ENCODE measurements at places on chromosomes 3 and 15.

- no peak for DNase-seq
Measured at GRCh38 chr3:14506626-14507304, 33.4 kb downstream of the GRIP2 start.

DNA sequence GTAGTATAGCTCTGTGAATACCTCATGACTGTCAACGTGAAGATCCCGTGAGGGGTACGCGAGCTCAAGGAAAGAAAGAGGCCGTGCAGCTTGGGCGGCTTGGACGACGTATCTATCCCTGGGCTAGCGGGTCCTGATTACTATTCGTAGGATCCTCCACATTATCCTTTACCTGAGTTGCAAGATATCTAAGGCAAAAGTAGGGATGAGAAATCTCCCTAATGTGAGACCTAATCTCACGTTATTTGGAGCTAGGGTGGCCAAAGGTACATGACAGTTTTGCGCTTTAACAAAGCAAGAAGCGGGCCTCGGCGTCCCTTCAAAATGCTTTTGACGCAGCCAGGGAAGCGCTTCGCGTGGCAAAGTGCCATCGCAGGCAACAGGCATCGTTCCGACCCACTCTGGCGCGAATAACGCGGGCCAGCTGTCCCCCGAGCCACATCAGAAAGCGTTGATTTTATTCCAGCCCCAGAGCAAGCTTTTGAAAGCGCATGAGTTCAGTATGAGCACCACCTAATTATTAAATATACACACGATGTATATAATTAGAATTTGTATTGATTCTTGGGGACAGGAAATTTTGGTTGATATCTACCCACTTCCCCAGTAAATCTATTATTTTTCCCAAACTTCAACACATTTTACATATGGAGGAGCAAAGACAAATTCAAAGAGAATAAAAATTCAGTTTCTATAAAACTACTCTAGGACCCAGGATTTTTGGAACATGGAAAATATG lies 2.5 kb upstream of the EOMES start:
- DNase-seq, result peak; percentile 60

- DNase-seq, result no peak
Measured at GRCh38 chr15:48566668-48567067, 78.8 kb downstream of the FBN1 start.

DNA sequence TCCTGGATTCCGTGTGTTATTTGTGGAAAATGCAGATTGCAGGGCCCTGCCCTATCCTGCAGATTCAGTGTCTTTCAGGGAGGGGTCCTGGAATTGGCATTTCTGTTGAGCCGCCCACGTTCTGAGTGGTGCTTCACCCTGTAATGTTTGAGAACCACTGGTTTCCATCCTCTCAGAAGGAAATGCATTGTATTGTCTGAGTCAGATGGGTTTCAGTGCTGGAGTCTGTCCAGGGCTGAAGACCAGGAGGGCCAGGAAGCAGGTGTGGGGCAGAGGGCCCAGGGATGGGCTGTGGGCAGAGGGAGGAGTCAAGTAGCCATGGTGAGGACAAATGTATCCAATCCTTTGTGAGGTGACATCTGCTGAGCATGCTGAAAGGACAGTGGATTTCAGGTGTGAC lies 123.8 kb downstream of the SV2B start:
- no peak for DNase-seq

DNA sequence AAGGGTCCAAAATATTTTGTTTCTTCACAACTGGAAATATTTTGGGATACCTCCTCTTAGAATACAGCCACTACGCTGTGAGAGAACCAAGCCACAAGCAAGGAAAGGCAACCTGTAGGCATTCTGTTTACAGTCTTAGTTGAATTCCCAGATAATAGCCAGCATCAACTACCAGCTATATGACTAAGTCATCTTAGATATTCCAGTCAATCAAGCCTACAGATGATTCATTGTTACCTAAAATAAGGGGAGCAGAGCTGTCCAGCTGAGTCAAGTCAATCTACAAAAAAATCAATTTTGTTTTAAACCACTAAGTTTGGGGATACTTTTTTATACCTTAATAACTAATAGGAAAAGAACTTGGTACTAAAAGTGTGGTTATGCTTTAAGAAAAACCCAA lies 526.4 kb upstream of the DPPA4 start:
- no peak for DNase-seq

DNA sequence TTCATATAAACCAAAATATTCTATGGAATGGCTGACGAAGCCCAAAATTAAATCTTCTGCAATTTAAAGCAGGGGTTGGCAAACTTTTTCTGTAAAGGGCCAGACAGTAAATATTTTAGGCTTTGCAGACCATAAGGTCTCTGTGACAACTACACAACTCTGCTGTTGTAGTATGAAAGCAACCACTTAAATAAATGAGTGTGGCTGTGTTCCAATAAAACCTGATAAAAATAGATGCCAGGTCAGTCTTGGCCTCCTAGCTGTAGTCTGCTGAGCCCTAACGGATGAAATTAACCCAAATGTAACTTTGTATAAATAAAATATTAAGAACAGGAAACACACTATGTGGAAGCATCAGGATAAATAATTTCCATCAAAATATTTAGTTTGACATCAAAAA lies 104.2 kb downstream of the FBXL22 start:
- DNase-seq, result no peak

GRCh38 chr3:13798401-13798800 lies 81.5 kb downstream of the WNT7A start:
- DNase-seq, result no peak

- no peak for DNase-seq
Measured at GRCh38 chr3:38235466-38235865, 30.1 kb upstream of the SLC22A13 start.

DNA sequence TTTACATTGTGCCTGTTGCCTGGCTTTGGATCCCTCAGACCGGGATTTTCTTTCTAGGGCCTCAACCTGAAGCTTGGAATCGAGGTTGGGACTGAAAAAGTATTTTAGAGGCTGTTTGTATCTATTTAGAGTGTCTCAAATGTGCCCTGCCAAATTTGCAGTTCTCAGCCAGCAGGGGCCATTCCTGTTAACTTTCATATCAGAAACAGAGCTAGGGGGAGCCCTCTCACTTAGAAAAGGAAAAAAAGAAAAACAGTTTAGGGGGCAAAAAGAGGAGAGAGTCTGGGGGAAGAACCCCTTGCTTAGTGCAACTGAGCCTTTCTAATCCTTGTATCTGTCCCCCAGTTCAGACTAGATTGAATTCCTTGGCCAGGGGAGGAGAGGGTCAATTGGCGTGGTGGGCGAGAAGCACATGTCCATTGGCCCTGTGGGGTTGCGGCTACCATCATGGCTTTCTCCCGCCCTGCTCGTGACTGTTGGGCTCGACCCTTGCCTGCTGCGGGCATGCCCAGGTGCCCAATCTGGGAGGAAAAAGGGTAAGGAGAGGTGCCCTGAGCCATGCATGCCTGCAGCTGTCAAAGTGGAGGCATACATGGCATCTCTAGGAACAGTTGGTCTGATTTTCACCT lies 101.6 kb downstream of the CFAP44 start:
- DNase-seq, result peak; percentile 6

- no peak for DNase-seq
Measured at GRCh38 chr3:159937561-159938166, 51.0 kb upstream of the IL12A start.

- no peak for DNase-seq
Measured at GRCh38 chr3:46349484-46350261, 4.2 kb upstream of the CCR2 start.

- peak; percentile 7 for DNase-seq
Measured at GRCh38 chr3:113839551-113839950, 963 bp downstream of the GRAMD1C start.

DNA sequence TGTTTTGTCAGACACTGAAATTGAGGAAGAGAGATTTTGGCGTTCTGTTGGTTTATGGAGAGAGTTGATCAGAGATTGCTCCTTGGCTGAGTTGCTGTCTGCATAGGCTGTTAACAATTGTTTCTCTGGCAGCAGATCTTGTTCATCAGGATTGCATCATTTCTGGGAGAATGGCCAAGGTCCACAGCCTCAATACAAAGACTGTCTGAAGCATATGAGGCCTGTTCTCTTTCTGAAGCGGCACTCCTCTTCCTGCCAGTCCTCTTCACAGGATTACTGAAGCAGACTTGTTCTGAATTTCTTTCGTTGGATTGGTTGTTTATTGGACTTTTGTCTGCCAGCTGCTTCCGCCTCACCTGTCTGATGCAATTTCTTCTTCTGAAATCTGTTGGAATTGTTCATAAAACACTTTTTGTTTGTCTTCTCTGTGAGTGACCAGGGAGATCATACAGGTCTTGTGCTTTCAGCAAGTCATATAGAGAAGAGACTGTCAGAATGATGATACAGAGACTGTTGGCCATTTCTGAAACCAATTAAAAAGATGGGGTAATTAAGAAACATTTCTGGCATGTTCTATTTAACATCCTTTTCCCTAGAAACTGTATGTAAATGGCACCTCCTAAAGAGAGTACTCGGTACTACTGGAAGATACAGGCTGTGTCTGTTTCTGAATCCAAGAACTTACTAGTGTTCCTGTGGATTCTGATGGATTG lies 25.5 kb downstream of the SETD5 start:
- peak; percentile 59 for DNase-seq

DNA sequence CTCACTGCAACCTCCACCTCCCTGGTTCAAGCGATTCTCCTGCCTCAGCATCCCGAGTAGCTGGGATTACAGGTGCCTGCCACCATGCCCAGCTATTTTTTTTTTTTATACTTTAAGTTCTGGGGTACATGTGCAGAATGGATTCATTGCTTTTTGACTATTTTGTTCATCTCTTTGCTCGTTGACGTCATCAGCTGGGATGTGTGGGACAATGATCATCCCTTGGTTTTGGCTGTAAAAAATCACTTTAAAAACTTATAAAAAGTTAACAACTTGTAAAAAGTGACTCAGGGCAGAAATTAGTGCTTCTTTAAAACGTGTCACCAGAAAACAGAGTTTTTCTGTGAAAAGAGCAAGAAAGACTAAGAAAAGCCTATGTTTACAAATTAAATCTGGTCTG lies 37.8 kb downstream of the IGSF10 start:
- DNase-seq, result no peak

DNA sequence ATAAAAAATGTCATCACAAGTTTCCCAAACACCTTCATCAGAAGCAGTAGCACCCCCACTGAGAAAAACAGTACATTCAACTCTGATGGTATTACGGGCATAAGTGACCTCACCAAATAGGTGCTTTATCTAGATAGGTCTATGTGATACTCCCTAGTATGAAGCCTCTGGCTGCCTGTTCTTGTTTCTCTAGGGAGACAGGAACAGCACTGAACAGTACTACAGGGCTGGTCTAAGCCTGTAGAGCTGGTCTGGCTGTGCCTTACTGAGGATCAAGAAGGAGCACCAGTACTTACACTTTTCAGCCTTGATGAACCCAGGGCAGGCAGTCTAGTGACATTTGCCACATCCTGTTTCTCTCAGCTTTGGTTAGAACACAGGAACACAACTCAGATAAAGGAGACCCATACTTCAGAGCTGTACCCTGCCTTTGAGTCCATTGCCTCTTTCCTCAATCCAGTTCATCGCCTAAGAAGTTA lies 35.9 kb downstream of the OXNAD1 start:
- no peak for DNase-seq

GRCh38 chr3:13451301-13451673 lies 28.8 kb upstream of the HDAC11 start:
- DNase-seq, result no peak

DNA sequence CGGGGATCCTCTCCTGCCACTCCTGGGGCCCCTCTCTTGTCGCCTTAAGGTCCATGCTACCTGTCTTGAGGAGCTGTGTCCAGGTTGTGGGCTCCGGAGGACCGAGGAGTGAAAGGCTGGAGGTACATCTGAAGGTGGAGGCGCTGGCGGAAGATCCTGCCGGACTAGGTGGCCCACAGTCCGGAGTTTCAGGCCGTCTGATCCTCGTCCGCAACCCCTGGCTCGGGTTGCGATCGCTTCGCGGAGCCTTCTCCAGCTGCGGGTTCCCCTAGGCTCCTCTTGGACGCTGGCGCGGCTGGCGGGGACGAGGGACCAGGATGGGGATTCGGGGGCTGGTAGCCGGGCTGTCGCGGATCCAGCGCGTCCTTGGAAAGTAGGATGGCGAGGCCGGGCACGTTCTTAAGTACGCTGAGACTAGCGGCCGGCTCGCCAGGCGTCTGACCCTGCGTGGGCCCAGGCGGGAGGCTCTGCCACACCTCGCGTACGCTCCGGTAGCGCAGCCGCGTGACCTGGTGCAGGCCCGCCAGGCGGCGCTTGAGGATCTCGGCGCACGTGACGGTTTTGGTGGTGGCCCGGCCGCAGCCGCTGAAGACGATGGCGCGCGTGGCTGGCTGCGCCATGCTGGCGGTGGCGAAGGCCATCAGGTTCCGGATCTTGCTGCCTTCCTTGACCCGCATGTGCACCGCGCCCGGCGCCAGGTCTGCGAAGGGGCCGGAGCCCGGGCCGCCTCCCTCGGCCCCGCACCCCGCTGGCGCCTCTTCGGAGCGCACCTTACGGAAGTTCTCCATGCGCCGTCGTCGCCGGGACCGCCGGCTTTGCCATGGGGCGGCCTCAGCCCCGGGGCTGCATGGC lies 550 bp downstream of the RPP25 start:
- peak; percentile 86 for DNase-seq

GRCh38 chr3:59081071-59081470 lies 31.2 kb upstream of the CFAP20DC start:
- no peak for DNase-seq

GRCh38 chr3:35275768-35276167 lies 363.6 kb upstream of the ARPP21 start:
- DNase-seq, result no peak

DNA sequence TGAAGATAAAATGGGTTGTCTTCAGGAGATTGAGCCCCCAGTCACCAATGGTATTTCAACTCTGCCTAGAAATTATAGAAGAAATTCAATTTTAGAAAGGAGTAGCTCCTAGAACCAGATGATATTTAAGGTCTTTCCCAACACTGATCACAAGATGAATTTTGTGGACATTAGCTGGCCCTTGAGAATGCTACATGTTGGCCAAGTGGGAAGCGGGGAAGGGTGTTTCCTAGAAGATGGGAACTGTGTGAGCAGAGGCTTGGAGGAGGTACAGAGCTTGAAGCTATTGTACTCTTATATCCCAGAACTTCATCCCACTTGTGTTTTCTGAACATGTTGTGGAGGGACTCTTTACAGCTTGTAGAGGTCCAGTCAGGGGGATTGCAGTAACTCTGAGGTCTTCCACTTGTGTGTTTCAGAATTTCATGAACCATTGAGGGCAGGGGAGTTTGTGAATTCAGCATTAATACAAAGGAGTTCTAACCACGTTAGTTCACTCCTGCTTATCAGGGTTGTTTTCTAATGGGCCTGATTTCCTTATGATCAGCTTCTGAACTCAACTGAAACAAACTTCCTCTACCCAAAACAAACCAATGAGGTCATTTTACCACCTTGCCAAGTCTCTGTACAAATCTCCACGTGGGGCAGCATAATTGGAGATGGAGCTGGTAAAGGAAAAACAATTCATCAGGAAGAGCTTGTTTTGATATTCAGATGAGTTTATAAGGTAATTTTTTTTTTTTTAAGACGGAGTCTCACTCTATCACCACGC lies 152.6 kb upstream of the TPM1 start:
- no peak for DNase-seq

DNA sequence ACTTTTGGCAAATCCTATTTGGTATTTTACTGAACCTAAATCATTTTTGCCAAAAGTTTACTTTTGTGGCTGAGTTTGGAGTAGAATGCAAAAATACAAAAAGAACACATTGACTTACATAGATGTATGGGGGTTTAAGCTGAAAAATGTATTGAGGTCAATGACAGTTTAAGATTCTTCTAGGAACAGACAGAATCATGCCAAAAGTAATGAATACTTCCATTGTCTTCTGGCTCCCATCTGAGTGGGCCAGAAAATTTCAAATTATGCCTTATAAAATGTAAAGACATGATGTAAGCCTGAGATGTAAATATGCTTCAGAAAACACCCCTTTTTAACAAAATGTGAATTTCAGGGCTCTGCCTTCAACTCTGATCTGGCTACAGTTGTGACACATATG lies 375.1 kb upstream of the DPH6 start:
- DNase-seq, result no peak
